Progenitor cell of endocrine pancreas (in vitro differentiated cells): ENCODE measurements at places on chromosomes 11 and 22. TPM values are rescaled to one million over a fixed set of nuclear protein-coding genes. Genes with fewer than 3 reads are reported as not detected.

- DNase-seq, result no peak
Observed at GRCh38 chr22:44676441-44677352, 25.3 kb upstream of the PRR5 start.

DNA sequence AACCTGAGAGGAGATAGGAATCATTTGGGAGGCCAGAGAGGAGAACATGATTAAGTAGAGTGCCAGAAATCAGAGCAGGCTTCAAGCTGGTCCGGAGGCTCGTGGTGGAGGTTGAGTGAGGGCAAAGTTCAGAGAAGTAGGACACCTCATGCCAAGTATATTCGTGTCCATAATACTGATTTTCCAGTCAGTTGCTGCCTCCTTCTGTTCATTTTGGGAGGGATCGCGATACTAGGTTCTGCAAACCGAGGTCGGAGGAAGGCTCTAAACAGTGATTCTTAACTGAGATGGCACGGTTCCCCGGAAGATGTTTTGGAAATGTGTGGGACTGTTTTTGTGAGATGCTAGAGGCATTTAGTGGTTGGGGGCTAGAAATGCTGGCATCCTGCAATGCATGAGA, 13.6 kb upstream of the CD3E start:
- DNase-seq, result no peak

DNA sequence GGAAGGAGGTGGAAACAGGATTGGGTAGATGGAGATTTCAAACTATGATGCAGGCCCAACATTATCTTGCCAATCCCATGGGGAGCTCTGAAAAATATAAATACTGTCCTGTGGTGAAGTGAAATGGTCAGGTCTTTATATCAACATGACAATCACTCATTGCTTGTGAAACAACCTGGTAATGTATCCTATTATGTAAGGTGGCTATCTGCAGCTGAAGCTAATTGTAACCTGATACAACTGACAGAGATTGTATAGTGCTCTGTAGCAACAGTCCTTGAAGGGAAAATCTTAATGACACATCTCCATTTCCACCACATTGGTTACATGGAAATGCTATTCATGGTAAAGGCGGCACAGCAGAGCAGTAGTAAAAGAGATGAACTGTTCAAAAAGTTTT, 20.7 kb upstream of the CHORDC1 start:
- no peak for DNase-seq

- DNase-seq, result no peak
Observed at GRCh38 chr11:111361874-111362273, 17.2 kb downstream of the POU2AF1 start.

- DNase-seq, result no peak
Observed at GRCh38 chr11:65448418-65449105, 26.0 kb downstream of the NEAT1 start.

GRCh38 chr11:2178906-2179494, 7.4 kb upstream of the TH start:
- no peak for DNase-seq

GRCh38 chr22:18056807-18057474, 20.8 kb upstream of the PEX26 start:
- no peak for DNase-seq

DNA sequence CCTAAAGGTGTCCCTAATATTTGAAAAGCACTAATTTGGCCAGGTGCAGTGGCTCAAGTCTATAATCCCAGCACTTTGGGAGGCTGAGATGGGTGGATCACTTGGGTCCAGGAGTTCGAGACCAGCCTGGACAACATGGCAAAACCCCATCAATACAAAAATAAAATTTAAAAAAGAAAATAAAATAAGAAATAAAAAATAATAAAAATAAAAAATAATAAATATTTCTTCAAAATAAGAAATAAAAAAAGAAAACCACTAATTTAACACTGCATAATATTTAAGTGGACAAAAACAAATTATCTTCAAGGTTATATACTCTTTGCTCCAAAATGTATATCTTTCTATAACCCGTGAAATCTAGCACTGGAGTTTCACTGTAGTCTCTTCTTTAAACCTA, 32.9 kb downstream of the CPT1A start:
- no peak for DNase-seq

DNA sequence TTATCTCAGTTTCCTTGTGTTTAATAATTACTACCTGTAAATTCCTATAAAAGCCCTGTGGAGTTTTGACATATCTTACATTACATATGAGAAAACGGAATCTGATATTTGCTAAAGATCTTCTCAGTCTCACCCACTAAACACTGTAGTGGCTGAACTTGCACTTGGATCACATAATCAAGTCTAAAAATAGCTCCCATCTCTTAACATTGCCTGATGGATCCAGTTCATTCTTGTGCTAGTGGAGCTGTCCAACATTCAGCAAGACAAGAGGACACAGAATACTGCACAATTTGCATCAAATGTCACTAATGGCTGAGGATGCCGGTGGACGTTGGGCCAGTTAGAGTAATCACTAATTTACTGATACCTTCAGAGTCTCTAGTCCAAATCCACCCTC, 569.9 kb upstream of the ANO5 start:
- DNase-seq, result no peak

GRCh38 chr11:107564877-107565218, 687 bp downstream of the ALKBH8 start:
- no peak for DNase-seq

- DNase-seq, result no peak
Observed at GRCh38 chr11:57155838-57156607, 25.7 kb upstream of the LRRC55 start.

DNA sequence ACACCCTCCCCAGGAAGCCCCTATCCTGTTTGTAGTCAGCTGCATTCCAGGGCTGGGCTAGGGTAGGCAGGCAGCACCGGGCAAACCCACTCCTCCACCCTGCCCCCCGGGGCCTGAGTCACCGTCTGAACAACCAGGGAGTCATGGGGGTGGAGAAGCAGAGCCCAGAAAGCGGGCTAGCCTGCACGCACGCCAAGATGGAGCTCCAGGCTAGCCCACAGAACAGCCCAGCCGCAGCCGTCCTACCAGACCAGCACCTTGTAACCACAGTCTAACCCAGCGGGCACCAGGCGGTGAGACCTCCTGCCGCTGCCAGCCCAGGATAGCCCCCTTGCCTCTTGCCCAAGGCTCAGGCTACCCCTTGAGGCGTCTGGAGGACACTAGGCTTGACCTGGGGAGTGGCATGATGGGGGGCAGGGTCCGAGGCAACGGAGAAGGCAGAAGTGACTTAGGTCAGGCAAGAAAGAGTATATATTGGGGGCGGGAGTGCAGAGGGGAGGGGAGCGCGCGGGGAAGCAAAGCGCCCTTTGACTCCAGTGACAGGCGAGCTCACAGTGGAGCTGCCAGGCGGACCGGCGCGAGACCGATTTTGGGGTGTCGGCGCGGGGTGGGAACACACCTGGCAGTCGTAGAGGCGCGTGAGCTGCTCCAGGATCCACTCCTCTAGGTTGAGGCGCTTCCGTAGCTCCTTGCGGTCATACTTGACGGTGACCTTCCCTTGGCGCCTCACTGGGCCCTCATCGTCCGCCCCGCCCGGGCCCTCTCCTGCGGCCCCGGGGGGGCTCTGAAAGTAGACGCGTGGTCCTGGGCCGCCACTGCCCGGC, 734 bp downstream of the PPP1R14B start:
- DNase-seq, result no peak

DNA sequence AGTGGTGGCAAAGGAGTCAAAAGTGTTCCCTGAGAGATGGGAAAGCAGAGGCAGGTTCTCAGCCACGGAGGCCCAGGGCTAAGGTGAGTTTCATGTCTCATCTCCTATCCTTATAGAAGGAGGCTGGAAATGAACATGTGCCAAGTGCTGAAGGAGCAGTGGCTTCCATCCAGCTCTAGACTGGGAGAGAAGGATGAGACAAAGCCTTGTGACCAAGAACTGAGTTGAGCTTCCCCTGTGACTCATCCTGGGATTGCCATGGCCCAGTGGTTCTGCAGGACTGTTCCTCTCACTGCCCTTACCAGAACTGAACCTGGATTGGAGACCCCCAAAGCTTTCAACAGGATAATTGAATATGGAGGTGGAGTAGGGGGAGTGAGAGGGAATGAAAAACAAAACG, 16.7 kb upstream of the OR9Q1 start:
- no peak for DNase-seq

DNA sequence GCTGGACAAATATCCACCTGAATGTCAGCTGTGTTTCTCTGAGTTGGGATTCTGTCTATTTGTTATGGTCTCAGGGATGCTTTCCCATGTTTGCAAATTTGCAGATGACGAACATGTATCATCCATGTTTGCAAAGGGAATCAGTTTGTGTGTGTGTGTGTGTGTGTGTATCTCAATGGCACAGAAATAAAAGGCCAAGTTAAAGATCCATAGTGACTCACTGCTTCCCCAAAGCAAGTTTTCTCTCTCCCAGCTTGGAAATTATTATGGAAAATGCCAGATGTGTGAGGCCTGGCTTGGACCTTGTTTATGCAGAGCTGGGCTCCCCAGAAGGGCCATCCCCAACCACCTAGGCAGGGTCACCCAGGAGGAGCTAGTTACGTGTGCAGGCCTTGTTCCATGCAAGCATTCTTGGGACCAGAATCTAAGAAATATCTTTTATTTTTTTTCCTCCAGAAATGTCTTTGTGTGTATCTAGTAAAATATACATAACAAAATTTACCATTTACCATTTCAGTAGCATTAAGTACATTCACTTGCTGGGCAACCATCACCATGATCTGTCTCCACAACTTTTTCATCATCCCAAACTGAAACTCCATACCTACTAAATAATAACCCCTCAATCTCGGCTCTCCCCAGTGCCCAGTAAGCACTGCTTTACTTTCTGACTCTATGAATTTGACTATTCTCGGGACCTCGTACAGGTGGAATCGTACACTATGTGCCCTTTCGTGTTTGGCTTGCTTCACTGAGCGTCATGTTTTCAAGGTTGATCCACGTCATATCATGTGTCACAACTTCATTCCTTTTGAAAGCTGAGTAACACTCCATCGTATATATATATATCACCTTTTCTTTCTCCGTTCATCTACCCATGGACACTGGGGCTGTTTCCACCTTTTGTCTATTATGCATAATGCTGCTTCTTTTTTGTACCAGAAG, 56.6 kb upstream of the WNT7B start:
- no peak for DNase-seq

- no peak for DNase-seq
Observed at GRCh38 chr11:117815262-117815803, 9.2 kb downstream of the FXYD2 start.

DNA sequence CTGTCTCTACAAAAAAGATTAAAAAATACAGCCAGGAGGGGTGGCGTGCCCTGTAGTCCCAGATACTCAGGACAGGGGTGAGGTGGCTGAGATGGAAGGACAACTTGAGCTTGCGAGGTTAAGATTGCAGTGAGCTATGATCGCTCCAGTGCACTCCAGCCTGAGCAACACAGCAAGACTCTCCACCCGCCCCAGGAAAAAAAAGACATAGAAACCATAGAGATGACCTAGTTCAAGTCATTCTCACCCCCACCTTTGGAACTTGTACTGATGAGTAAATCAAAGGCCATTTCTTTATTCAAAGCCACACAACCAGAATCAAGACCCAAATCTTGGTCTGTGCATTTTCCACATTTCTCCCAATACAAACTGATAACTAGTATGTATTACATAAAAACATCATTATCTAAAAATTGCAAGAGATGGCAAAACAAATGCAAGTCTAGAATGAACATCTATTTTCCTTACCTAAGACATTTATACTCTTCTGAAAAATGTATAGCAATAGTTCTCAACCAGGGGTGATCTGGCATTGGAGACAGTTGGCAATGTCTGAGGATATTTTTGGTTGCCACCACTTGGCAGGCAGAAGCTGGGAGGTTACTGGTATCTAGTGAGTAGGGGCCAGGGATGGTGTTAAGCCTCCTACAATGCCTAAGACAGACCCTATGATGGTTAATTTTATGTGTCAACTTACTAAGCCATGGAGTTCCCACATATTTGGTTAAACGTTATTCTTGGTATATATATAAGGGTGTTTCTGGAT, 34.6 kb downstream of the LGR4 start:
- no peak for DNase-seq

DNA sequence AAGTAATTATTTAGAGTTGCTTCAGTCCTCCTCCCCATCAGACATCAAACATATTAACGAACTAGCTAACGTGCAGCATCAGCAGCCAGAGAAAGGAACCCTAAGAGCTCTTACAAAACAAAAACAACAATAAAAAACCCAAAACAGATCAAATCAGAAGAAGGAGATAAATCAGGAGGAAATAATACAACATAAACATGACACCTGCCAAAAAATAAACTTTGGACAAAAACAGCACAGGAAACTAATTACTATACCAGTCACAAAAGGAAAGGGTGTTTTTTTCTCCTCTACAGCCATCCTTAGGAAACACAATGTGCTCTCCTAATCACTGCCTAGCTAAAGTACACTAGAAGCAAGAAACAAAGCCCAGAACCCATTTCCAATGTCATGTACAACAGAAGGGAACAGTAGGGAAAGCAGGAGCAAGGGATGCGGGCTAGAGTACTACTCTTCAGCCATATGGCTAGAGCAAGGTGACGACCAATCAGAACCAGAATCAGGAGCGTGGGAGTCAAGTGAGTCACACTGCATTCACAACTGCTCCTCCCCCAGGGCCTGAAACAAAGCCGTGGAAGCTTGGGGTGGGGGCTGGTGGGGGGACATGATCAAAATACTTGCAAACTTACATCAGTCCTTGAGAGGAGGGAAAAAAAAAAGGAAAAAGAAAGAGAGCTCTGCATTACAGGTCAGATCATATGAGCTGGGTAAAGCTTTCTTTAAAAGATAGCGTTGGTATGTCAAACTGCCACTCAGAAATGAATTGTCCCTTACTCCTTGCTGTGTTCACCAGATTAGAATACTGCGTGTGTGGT, 60.4 kb downstream of the LARGE2 start:
- no peak for DNase-seq

GRCh38 chr11:68584991-68585524, 99.3 kb upstream of the GAL start:
- no peak for DNase-seq

- DNase-seq, result no peak
Observed at GRCh38 chr11:124891373-124891861, 6.2 kb downstream of the ROBO4 start.

Gene OR10A2
- not detected in 2 replicates for total RNA-seq

Gene GAL3ST1
- total RNA-seq, result 21.6 and 23.7 TPM in 2 replicates

Gene BIK
- 1.7 and 1.9 TPM in 2 replicates for total RNA-seq

Gene CADM1
- total RNA-seq, result 147 and 154 TPM in 2 replicates

Gene CASP5
- total RNA-seq, result not detected in 2 replicates

Gene MS4A4A
- 0.33 TPM in 1 of 2 replicates, not detected in the other for total RNA-seq

Gene SPON1
- total RNA-seq, result 13.3 and 13.7 TPM in 2 replicates

Gene IL18BP
- total RNA-seq, result 19.8 and 20.1 TPM in 2 replicates

Gene SLC16A8
- total RNA-seq, result 2.6 and 3.0 TPM in 2 replicates
